ENCODE measurements at places on chromosomes 11 and 22.
A peak's percentile ranks its signal among the peaks of the same experiment; 100 is the strongest.

DNA sequence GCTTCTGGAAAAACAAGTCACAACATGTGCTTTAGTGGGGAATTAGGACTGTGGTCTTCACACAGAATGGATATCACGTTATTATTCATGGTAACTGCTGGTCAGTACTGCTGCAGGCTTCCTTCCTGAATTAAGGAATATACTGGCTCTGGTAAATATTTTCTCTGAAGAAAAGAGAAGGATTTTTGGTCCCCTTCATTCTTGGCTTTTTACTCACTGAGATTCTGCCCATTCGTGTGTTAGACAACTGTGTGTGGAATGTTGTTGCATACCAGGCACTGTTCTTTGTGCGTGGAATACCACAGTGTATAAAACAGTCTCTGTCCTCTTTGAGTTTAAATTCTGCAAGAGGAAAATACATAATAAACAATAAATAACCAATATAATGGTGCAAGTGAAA, 80.3 kb downstream of the ALX4 start:
- peak; percentile 62 for DNase-seq

GRCh38 chr22:31520051-31520450, 23.7 kb downstream of the SFI1 start:
- no peak for DNase-seq

DNA sequence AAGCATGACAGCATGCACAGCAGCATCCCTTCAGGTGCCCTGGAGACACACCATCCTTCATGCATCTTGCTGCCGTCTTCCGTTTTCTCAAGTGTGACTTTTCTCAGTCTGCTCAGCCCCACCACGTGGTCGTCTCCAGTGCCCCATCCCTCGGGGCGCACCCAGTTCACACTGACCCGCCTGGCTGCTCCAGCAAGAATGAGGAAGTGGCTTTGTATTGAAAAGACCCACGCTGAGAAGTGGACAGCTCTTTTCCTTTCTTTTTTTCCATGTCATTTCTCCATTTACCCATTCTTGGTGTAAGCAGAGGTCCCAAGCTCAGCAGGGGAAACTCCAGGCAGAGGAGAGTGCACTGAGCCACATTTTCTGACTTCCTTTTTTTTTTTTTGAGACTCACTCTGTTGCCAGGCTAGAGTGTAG, 14.5 kb downstream of the SERPINH1 start:
- DNase-seq = peak; percentile 75

DNA sequence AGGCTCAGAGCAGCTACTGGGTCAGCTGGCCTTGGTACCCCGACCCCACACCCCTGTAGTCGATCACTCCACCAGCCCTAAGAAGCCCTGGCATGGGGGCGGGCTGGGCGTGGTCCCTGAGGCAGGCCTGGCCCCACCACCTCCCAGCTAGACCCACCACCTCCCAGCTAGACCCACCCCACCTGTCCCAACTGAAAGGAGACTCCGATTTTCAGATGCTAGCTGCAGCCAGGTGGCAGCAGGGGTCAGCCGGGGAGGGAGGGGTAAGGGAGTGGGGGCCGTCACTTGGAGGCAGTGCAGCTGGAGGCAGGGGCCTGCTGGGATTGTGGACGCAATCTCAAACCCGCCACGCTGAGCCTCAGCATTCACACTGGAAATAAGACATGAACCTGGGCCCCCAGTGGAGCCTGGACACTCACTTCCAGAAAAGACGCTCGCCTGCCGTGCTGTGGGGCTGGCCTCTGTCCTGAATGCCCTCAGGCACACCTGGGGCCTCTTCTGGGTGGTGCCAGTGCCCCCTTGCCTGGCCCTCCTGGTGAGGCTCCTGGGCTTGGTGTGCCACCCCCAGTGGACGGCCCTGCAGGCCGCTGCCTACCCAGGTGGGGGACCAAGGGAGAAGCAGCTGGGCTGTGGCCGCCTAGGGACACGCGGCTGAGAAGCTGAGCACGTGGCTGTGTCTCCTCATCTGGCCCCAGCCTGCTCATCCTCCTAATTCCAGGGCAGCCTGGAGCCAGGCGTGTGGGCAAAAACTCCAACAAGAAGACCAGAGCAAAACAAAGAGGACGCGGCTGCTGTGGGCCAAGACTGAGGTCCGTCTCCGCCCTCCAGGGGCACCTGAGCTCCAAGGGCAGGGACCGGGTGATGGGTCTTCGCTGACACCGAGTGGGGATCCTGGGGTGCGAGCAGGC, 26.7 kb downstream of the OSBPL5 start:
- DNase-seq = no peak

DNA sequence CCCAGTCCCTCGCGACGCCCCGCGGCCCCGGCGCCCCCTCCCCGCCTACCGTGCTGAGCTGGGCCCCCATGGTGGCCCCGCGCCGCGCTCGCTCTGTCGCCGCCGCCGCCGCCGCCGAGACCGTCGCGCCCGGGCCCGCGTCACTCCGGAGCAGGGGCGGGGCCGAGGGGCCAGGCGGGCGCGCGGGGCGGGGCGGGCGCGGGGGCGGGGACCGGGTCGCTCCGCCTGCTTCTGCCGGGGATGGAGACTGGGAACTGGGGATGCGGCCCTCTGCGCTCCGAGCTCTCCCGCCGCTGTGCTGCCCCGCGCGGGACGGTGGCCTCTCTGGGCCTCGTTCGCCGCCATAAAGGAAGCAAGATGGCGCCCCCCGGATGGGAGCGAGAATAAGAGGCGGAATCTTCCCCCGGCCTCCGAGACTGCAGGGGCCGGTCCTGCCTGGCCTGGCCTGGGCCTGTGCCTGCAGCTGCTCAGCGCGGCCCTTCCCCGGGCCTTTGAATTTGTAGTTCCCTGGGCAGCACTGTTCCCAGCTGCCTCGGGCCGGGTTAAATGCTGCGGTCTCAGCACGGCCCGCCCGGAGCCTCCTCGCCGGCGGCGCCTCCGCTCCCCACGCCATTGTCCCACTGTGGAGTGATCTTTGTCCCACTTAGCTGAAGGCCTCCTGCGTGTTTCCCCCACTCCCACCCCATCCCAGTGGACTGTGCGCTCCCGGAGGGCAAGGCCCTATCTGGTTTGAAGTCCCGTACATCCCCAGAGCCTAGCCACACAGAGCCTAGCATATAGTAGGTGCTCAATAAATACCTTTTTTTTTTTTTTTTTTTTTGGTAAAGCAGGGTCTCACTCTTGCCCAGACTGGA, at the start of gene CYB5R3:
TSS of gene CYB5R3 (minus strand) at position 147 of the 854 bp plus-strand sequence. CDS start at position 70, 77 bp downstream.
- DNase-seq = peak; percentile 96

- no peak for DNase-seq
These were observed 3.4 kb upstream of the TAB1 start for GRCh38 chr22:39395936-39396796.

GRCh38 chr22:22993184-22993583, 77.1 kb upstream of the GNAZ start:
- DNase-seq = no peak

DNA sequence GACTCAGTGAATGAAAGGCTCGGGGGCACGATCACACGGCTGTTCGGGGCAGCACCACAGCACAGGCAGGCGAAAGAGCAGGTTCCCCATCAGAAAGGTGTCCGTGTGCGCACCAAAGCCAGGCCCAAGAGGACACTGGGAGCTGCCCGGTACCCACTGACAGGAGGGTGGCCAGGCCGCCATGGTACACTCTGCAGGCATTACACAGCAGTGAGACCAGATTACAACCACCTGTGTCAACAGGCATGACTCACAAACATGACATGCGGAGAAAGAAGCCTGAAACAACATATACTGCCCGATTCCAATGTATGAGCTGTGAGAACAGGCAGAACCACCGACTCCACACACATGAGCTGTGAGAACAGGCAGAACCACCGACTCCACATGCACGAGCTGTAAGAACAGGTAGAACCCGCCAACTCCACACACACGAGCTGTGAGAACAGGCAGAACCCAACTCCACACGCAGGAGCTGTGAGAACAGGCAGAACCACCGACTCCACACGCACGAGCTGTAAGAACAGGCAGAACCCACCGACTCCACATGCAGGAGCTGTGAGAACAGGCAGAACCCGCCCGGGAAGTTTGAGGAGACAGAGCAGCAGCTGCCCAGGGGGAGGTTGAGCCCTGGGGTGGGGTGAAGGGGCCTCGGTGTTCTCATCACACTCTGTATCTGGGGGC, 32.6 kb downstream of the KIAA0930 start:
- DNase-seq = no peak

GRCh38 chr22:42939451-42939881, 75.5 kb downstream of the PACSIN2 start:
- no peak for DNase-seq

DNA sequence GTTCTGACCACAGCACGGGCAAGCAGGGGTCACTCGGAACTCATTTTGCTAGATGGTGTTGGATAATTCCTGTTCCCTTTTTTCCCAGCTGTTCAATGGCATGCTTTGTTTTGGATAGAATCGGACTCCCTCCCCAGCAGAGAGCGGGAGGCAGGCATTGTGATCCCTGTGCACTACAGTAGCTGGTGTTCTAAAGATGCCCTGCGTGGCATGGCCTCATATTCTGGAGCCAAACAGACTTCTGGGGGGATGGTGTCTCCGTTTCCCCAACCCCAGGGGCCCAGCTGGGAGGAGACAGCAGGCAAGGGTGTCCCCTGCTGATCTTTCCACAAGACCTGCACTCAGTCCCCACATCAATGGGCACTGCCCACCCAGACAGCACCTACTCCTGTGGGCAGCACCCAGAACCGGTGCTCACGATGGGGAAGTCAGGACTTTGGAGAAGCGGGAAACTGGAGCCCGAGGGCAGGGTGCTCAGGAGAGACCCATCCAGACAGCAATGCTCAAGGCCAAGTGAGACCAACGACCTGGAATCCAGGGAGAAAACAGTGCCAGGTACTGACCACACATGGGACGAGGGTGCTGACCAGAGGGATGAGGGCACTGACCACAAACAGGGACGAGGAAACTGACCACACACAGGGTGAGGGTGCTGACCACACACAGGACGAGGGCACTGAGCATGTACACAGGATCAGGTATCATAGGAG, 934.9 kb downstream of the BRD1 start:
- no peak for DNase-seq

DNA sequence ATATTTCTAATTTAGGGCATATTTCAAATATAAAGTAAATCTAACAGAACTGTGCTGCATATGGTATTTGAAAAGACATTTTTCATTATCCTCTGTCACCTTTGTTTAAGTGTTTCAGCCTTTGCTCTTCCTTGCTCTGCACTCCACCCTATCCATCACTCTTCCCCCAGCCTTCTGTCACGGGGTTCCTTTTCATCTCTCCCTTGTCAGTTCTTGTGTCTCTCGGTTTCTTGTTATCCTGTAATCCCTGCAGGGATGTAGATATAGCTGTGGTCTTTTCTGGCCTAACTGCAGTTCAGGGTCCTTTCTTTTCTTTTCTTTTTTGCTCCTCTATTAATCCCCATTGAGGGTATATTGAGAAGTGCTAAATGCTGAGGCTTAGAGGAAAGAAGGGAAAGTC, 261.9 kb downstream of the DCDC1 start:
- DNase-seq = no peak

- DNase-seq = no peak
These were observed 5.0 kb downstream of the SNX15 start for GRCh38 chr11:65032216-65032615.

DNA sequence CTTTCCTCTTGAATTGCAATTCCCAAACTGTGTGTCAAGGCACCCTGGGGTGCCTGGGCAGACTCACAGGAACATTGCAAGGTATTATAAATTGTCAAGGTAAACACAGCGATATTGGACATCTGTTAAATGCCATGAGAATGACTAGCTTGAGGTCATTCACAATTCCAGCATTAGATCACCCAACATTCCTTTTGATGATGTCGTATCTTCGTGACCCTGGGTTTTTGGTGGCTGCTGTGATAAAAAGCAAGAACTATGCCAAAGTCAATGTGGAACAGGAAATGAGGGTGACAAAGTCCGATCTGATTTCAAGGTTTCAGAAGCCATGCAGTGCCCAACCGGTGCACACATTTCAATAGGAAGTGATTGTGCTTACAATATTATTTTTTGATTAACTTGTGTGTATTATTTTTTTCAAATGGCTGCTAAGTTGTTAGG, 458.4 kb downstream of the MIAT start:
- DNase-seq = peak; percentile 72
